ENCODE measurements at places on chromosomes 1 and 21.
A peak's percentile ranks its signal among the peaks of the same experiment; 100 is the strongest.

- no peak for DNase-seq
Measured at GRCh38 chr1:25649505-25650288, 33.1 kb downstream of the MAN1C1 start.

DNA sequence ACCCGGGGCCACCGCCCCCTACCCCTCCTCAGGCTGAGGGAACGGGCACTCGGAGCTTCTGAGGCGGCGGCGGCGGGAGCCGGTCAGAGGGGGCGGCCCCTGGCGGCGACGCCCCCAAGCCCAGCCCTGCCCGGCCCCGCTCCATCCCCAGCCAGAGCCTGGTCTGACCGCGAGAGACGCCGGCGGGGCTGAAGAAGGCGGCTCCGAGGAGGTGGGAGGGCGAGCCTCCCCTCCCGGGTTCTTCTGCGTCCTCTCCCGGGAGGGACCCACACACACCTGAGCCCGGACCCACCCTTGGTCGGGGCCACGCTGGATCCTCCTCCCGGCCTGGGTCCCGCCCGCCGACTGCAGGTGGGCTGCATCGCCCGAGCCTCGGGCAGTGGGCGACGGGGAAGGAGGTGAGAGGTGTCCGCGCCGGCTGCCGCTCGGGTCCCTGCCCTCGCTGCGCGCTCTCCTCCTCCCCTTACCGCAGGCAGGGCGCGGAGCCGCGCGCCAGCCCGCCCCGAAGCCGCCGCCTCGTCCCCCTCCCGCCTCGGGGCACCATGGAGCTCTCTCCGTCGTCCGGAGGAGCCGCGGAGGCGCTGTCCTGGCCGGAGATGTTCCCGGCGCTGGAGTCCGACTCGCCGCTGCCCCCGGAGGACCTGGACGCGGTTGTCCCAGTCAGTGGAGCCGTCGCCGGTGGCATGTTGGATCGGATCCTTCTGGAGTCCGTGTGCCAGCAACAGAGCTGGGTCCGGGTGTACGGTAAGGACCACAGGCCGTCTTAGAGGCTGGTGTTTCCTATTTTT, at the start of gene RASAL2:
RASAL2 (plus strand) TSS at position 154 of the 788 bp plus-strand sequence; CDS start at position 543, 389 bp downstream.
- peak; percentile 75 for DNase-seq

DNA sequence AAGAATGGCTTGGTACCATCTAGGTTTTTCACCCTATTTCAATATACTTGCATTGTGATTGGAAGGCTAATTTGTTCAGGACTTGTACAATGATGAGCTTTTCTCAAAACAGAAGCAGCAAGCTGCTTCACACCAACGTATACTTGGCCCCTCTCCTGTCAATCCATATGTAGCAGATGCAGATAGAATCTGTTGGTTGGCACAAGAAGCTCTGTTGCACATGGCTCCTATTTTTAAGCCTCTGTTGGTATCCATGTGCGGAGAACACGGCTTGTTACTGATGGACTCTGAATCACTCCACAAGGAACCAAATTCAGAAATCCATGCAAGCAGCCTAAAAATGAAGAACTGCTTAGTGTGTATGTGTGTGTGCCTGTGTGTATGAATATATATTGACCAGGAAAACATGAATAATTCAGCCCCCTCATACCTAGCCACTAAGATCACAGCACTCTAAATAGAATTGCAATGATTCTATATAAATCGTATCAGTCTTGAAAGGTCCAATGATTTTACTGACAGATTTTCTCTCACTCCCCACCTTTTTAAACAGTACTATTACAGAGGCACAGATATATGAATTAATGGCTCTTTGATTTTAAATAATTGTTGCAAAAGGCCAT, 258.4 kb upstream of the DPYD start:
- DNase-seq: no peak

DNA sequence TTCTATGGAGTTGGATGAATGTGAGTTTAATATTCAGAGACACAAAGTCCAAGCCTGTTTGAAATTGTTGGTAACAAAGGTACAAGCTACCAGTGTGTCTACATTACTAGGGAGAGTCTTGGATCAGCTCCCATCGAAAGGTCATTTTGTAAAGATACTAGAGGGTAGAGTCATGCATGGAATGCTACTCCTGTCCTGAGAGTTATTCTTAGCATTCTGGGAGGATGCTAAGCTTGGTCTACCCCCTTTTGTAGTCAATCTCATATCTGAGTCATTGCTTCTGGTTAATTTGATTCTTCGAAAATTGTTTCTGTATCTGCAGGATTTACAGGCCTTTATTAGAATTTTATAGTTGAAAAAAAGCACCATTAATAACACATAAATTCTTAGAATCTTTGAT, 240.2 kb downstream of the ST6GALNAC3 start:
- peak; percentile 17 for DNase-seq

DNA sequence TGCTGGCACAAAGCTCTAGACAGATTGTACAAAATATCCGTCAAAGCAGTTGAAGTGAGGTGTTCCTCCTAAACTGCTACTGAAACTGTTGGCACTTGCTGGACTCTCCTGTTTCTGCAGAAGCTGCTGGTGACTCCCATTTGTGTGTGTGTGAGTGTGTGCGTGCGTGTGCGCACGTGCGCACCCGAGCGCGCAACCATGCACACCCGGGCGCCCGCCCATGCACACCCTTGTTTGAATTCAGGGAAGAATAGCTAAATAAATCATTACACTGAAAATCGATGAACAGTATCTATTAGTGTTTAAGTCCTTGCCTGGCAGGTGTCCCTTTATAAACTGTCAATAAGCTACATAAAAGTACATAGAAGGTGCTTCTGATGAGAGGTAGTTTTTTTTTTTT, 156.4 kb upstream of the B3GALT2 start:
- no peak for DNase-seq

DNA sequence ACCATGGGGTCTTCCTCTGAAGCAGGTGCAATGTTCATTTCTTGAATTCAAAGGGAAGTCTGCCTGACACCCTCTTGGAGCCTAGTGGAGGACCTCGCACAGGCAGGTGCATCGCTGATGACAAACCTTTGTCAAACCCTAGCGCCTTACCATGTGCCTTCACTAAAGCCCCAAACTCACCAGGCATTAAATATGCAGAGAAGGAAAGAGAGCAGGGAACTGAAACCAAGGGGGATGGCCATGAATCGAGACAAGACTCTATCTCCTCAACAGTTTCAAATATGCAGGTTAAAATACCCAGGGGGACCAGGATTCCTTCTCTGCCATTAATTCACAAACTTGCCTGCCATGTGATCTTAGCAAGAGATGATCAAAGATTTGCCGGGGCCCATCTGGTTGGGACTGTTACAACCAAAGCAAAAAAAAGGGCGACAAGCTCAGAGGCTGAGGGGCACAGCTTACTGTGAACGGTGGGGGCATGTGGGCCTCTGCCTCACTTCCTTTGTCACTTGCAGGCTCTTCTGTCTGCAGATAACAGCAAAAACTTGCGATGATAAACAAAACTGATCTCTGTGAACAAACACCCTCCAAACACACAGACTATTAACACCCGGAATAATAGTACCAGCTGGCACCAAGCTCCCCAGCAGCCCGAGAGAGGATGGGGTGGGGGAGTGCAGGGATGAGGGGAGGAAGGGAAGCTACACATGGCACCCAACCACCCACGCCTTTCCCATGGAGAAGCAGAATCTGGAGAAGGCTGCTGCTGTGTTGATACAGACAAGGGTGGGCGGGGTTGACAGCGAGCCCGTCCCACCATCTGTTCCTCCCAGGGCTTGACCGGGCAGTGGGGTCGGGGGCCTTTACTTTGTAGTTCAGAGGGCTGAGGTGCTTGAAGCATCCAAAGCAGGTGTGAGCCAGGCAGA, 33.9 kb downstream of the TMEM63A start:
- no peak for DNase-seq

- DNase-seq: no peak
Measured at GRCh38 chr1:212555426-212555825, 53.1 kb upstream of the ATF3 start.

DNA sequence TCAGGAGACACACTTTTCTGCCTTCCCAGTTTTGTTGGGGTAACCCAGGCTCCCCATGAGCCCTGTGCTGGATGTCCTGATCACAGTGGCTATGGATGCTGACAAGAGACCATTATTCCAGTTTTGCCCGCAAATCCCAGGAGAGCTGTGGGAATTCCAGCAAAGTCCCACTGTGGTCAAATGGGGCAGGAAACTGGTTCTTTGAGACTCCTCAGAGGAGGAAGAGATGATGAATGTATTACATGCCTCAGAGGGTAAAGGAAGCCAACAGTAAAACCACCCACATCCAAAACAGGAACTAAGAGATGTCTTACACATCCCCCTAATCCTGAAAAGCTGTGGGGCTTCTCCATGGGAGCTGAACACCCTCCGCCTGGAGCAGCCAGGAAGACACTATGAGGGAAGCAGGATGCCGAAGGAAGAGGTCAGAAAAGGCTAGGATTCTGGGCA, 12.8 kb upstream of the MPZL1 start:
- peak; percentile 15 for DNase-seq

- DNase-seq: no peak
Measured at GRCh38 chr1:64162151-64162550, 41.3 kb upstream of the UBE2U start.

Measured in kidney tubule cell (primary cell).